HCT116 (cell line): ENCODE measurements at places on chromosomes 12 and 14. TPM values are rescaled to one million over a fixed set of nuclear protein-coding genes. Genes with fewer than 3 reads are reported as not detected.
A peak's percentile ranks its signal among the peaks of the same experiment; 100 is the strongest.

DNA sequence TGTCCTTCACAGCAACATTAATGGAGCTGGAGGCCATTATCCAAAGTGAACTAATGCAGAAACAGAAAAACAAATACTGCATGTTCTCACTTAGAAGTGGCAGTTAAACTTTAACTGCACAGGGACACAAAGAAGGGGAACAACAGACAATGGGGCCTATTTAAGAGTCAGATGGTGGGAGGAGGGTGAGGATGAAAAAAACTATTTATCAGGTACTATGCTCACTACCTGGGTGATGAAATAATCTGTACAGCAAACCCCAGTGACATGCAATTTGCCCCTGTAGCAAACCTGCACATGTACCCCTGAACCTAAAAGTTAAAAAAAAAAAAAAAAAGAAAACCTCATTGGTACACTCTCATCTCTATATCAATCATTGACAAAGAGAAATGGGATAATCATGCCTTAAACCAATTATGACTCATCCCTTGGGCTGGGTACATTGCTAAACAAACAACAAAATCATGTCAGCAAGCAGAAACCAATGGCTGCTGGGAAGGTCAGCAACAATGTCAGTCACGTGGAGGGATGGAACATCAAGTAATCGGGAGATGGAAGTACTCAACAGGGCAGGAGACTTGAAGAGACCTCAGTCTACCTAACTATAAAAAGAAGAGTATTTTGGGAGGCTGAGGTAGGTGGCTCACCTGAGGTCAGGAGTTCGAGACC, 479.2 kb downstream of the RMST start:
- H3K27me3 ChIP-seq: no peaks in the 10 kb centered on the region
- H3K4me3 ChIP-seq: no peak overlapping the region
- H3K27ac ChIP-seq: no peak overlapping the region
- DNase-seq: no peak

Gene SPTB
- total RNA-seq: 4.2 TPM

DNA sequence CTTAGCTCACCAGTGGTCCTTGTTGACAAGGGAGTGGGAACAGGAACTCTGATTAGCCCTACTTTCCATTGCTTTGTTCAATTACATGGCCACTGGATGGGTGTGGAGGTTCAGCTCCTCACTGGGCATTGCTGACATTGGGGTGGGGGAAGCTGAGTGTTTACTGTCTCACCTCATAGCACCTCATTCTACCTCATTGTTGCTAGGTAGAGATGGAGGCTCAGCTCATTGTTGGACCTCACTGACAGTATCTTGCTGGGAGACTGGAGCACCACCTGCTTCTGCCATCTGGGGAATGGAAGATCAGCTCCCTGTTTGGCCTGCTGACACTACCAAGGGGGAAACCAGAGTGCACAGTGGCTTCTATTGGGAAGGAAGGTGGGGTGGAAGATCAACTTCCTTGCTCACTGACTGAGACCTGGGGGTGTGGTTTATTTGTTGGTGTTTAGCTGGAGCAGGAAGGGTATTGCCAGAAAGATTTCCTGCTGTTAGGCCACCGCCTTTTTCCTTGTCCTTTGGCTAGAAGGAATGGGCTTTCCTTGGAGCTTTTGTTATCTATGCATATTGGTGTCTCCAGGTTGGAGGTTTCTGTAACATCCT, 1.3 kb upstream of the OR4E2 start:
- no peaks in the 10 kb centered on the region for H3K36me3 ChIP-seq
- H3K4me1 ChIP-seq: no peaks in the 10 kb centered on the region
- H3K4me3 ChIP-seq: no peak overlapping the region
- peaks cover 40% of the 10 kb centered on the region for H3K27me3 ChIP-seq

DNA sequence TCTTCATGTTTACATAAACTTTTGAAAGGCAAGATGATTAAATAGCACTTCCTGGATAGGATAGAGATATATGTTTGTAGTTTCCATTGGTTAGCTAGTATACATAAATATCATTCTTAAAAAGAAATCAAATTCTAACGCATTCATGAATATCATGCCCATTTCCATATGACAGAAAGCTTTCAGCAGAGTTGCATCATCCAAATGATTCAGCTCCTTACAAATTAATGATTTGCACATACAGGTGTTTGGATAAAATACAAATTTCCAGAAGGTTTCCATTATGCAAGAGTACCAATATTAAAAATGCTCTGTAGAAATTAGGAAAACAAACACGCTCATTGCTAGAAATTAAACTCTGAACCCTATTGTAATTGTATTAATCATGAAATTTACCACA, 264.4 kb downstream of the FOXG1 start:
- no peak overlapping the region for H3K4me3 ChIP-seq
- H3K27ac ChIP-seq: no peak overlapping the region
- DNase-seq: no peak
- H3K27me3 ChIP-seq: no peaks in the 10 kb centered on the region

Gene NTN4
- 4.3 TPM for total RNA-seq

GRCh38 chr14:99670361-99671234, 13.5 kb upstream of the CYP46A1 start:
- no peaks in the 10 kb centered on the region for H3K36me3 ChIP-seq
- no peak overlapping the region for H3K27ac ChIP-seq
- H3K27me3 ChIP-seq: no peaks in the 10 kb centered on the region
- H3K4me3 ChIP-seq: no peak overlapping the region

Gene SP1
- 96.8 TPM for total RNA-seq

DNA sequence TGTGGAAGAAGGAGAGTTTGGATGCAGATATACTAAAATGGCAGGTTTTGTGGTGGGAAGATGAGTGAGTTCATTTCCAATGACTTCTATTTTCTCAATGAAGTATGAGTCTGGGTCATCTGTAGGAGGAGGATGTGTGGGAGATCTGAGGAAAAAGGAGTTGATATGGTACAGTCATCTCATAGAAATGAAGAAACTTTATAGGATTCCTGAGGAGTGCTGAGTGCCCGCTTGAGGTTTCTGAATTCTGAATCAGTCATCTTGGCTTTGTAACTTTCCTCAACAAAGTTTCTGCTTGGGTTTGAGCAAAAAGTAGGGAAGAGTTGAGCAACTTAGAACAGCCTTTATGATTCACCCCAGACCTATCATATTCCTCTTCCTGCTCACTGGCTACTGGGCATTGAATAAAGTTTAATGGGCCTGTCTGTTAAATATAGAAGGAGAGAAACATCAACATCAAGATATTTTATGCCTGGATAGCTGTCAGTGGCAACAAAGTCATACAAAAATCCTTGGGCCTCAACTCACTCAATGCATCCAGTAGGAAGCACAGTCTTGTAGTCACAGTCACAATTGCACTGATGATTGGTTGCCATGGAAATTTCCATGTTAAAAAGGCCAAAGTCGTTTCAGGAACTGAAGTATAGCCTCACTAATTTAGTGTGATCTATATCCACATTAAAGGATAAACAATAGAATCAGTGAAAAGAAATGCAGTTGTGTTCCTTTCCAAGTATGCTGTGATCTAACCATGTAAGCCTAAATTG, 284.7 kb downstream of the DUSP6 start:
- no peaks in the 10 kb centered on the region for H3K27me3 ChIP-seq
- H3K4me1 ChIP-seq: no peaks in the 10 kb centered on the region
- H3K36me3 ChIP-seq: no peaks in the 10 kb centered on the region

DNA sequence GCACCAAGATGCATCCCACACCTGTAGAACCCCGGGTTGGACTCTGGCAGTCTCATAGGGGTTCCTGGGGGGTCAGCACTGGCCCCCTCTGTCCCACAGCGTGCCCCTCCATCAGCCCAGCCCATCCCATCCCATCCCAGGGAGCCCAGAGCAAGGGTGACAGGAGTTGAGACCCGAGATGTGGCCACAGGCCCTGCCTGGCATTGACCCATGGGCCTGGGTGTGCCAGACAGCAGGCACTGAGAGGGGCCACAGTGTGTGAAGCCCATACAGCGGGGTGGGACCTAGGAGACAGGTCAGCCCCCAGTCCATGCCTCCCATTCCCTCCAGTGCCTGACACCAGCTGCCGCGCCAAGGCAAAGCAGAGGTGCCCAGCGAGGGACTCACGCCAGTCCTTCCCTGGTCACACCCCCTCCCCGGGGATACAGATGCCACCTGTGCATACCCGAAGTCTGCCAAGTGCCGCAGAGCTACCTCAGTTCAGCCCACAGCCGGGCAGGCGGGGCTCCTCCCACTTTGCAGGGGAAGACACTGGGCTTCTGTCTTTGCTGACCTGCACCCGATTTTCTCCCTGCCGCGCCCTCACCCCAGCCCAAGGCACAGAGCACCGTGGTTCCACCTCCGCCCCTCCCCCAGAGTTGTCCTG, 50.4 kb downstream of the CYP46A1 start:
- no peak overlapping the region for H3K27ac ChIP-seq
- H3K4me1 ChIP-seq: peaks cover 27% of the 10 kb centered on the region
- no peak for DNase-seq
- no peaks in the 10 kb centered on the region for H3K27me3 ChIP-seq
- H3K4me3 ChIP-seq: no peak overlapping the region

- H3K4me3 ChIP-seq: no peak overlapping the region
- DNase-seq: no peak
- no peak overlapping the region for H3K27ac ChIP-seq
These were observed 76.1 kb upstream of the KRR1 start for GRCh38 chr12:75587340-75588106.

DNA sequence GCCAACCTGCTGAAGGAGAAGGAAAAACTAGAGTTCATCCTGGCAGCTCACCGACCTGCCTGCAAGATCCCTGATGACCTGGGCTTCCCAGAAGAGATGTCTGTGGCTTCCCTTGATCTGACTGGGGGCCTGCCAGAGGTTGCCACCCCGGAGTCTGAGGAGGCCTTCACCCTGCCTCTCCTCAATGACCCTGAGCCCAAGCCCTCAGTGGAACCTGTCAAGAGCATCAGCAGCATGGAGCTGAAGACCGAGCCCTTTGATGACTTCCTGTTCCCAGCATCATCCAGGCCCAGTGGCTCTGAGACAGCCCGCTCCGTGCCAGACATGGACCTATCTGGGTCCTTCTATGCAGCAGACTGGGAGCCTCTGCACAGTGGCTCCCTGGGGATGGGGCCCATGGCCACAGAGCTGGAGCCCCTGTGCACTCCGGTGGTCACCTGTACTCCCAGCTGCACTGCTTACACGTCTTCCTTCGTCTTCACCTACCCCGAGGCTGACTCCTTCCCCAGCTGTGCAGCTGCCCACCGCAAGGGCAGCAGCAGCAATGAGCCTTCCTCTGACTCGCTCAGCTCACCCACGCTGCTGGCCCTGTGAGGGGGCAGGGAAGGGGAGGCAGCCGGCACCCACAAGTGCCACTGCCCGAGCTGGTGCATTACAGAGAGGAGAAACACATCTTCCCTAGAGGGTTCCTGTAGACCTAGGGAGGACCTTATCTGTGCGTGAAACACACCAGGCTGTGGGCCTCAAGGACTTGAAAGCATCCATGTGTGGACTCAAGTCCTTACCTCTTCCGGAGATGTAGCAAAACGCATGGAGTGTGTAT, 2.4 kb downstream of the FOS start:
- no peak for DNase-seq
- no peaks in the 10 kb centered on the region for H3K27me3 ChIP-seq
- H3K4me1 ChIP-seq: peaks cover 38% of the 10 kb centered on the region
- no peak overlapping the region for H3K27ac ChIP-seq
- H3K4me3 ChIP-seq: no peak overlapping the region

DNA sequence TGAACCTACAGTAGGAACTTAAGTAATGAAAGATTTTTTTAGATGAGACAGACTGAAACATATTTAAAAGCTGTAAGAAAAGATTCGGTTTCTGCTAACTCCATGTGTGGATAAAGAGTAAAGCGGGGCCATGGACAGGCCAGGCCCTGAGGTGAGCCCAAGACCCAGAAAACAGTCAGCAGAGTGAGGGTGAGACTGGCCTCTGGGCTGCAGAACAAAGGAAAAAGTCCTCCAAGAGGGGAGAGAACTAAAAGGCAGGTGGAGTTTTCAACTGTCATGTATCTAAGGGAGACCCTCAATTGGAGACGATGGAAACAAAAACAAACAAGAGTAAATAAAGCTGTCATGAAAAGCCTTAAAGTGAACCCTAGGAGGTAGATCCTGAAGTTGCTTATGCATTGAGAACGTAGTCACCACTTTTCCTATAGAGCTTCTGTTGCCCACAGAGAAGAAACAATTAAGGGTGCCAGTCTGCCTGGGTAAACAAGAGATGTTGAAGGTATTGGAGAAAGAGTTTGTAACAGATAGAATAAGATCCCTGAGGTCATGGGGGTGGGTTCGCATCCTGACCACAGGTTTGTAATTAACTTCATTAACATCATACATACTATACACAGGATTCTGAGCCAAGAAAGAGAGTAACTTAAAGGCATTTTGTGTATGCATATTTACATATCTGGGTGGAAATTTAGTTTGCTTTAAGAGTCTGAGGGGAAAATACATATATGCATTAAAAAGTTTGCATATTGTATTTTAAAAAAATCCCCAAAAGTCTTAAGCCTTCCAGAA, 268.7 kb upstream of the PDE3A start:
- no peaks in the 10 kb centered on the region for H3K4me1 ChIP-seq
- H3K27ac ChIP-seq: no peak overlapping the region
- DNase-seq: no peak
- no peaks in the 10 kb centered on the region for H3K27me3 ChIP-seq
- no peak overlapping the region for H3K4me3 ChIP-seq

DNA sequence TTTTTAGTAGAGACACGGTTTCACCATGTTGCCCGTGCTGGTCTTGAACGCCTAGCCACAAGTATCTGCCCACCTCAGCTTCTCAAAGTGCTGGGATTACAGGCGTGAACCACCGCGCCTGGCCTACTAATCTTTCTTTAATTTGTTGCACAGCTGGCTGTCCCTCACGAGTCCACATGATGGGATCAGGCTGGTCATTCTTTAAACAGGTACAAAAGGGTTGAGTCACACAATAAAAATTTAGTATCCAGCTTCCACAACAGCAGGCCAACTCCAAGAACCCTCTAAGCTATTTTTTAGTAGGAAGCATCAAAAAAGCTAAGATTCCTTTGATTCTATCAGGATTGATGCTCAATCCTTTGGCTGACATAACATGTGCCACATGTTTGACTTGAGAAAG, 17.8 kb downstream of the SINHCAF start:
- H3K36me3 ChIP-seq: peaks cover 33% of the 10 kb centered on the region; the same call in 1 of the 2 replicates
- no peak overlapping the region for H3K27ac ChIP-seq
- peaks cover 5% of the 10 kb centered on the region; the same call in 1 of the 2 replicates for H3K4me1 ChIP-seq
- no peaks in the 10 kb centered on the region for H3K27me3 ChIP-seq
- H3K4me3 ChIP-seq: no peak overlapping the region

GRCh38 chr12:96194971-96195844, 1.0 kb downstream of the ELK3 start:
- H3K4me1 ChIP-seq: peaks cover 54% of the 10 kb centered on the region
- H3K36me3 ChIP-seq: no peaks in the 10 kb centered on the region
- H3K4me3 ChIP-seq: peak overlapping the region; percentile 88
- H3K27ac ChIP-seq: peak overlapping the region; percentile 94
- peak; percentile 75 for DNase-seq
- no peaks in the 10 kb centered on the region for H3K27me3 ChIP-seq

DNA sequence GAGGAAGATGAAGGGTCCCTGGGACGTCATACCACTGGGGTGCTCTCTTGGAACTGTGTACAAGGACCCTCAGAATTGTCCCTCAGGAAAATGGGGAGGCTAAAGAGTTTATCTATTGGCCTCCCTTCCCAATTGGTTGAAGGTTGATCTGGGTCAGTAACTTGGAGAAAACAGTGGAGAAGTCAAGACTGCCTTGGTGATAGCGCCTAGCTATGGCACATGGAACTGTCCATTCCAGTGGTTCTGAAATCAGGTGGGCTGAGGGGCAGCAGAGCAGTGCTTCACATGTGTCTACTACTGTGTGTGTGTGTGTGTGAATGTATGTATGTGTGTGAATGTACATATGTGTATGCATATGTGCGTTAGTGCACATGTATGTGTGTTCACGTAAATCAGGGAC, 316.1 kb downstream of the AACS start:
- H3K36me3 ChIP-seq: no peaks in the 10 kb centered on the region
- no peaks in the 10 kb centered on the region for H3K4me1 ChIP-seq
- no peak overlapping the region for H3K27ac ChIP-seq
- no peak for DNase-seq
- peaks cover 3% of the 10 kb centered on the region; the same call in 1 of the 2 replicates for H3K27me3 ChIP-seq
- H3K4me3 ChIP-seq: no peak overlapping the region
